Activated CD4-positive, alpha-beta T cell treated with anti-CD3 and anti-CD28 coated beads, Interleukin-2, Interleukin-6, amounts not matched to agents 100 ng/mL and 50 ng/mL, durations not matched to agents 16 hours and 8 hours (primary cell): ENCODE measurements at places on chromosomes 5 and 9.
A peak's percentile ranks its signal among the peaks of the same experiment; 100 is the strongest.

DNA sequence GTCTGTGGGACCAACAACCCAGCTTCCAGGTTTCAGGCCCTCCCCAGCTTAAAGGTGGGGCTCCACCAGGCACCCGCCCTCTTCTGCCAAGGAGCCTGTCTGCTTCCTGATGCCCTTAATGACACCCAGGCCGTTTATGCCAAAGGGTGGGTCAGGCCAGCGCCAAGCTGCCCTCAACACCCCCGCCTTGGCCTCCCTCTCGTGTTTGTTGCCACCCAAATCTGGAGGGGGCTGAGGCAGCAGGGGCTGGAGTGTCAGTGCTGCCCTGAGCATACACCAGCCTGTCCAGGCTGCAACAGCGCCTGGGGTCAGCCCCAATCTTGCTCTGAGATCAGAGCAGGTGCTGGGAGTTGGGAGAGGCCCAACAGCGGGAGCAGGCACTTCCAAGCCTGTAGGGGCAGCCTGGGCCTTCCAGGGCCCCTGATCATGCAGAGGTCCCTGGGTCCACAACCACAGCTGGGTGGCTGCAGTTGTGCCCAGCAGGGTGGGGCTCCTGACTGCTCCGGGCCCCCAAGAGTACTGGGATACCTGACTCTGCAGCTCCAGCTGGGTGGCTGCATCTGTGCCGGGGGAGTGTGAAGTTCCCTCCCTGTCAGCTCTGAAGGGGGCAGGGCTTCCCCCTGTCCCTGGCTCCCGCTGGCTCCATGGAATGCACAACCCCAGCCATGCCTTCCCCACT, 34.5 kb upstream of the TYRP1 start:
- no peak for DNase-seq

DNA sequence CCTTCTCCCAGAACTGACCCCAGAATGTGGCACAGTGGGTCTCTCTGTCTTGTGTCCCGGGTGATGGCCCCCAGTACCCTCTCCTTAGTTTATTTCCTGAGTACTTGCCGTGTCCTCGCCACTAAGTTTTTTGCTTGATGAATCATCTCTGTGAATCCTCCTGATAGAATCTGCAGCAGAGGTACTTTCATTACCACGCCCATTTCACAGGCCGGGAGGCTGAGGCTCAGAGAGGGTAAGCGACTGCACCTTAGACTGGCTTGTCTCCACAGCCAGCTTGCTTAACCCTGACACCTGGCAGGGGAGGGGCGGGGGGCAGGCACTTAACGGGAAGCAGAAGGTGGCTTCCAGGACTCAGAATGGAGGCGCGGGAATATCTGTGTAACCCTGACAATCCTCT, 7.9 kb upstream of the IER5L start:
- DNase-seq: peak; percentile 65

DNA sequence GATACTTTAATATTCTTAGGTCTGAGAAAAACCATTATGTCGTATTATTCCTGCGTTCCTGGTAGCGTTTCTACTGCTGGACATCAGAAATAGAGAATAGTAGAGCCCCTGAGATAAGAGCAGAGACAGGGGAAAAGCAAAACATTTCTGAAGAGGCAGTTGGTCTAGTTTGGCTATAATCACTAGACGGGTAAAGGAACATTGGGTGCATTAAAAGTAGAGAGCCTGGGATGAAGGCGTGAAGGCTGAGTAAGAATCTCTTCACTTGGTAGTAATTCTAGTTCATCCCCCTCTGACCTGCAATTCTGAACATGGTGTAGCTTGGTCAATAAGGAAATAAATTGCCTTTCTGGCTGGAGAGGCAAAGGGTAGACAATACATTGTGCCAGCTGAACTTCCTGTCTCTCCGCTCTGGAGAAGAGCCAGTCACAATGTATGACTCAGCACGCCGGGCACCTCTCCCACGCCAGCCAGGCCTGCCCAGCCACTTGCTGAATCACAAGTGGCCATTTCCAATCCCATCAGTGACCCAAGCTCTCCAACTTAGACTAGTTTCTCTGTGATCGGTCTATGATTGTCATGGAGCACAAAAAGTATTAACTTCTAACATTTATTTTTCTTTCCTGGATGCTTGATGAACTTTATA, 75.4 kb downstream of the STK32A start:
- DNase-seq: no peak

GRCh38 chr5:177537389-177538361, 16.7 kb downstream of the FAM193B start:
- DNase-seq: no peak

- DNase-seq: no peak
These were observed 7.1 kb upstream of the KLF9 start for GRCh38 chr9:70421272-70422180.

DNA sequence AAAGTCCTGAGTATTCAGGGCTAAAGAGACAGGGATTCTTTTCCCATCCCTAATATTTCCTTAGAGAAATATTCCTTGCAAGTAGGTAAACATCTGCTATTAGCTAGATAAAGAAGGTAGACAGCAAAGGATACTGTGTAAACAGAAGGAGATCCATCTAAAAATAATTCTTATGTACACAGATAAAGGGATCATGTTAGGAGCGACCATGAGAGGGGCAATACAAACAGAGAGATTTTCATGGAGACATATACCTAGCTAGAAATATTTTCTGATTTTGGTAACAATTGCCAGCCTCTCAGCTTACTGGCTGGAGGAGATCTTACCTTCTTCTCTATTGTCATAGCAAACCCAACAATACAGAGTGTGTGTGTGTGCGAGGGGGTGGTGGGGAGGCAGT, 184.6 kb upstream of the DMAC1 start:
- no peak for DNase-seq

DNA sequence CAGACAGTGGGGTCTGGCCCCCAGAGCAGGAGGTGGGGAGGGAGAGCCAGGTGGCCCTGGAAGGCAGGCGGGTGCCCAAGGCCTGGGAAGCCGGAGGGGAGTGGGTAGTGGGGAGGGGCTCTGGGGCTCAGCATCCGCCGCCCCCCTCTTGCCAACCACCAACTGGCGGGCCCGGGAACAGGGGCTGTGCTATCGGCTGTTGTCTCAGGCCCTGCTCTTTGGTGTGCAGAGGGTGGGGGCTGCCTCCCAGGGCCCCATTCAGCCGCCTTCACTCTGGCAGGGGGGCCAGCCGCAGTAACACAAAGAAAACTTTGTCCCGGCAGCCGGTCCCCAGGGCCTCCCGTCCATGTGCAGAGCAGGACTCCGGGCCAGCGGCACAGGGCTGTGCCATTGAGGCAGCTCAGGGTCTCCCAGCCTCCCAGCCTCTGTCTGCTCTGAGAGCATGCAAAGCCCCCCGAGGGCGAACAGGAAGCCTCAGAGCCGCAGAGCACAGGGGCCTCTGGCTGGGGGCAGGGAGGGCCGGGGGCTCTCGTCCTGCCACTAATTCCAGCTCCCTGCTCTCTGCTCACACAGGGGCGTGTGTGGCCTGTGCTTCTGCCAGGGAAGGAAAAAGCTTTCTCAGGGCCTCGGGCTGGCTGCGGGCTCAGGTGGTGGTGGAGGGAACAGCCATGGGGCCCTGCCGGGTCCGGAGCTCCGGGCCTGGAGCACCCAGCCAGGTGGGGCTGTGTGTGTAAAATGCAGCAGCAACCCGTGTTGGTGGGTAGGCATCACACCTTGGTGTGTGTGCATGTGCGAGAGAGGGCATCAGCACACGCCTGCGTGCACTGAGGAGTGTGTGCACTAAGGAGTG, 54.2 kb upstream of the NOTCH1 start:
- no peak for DNase-seq

DNA sequence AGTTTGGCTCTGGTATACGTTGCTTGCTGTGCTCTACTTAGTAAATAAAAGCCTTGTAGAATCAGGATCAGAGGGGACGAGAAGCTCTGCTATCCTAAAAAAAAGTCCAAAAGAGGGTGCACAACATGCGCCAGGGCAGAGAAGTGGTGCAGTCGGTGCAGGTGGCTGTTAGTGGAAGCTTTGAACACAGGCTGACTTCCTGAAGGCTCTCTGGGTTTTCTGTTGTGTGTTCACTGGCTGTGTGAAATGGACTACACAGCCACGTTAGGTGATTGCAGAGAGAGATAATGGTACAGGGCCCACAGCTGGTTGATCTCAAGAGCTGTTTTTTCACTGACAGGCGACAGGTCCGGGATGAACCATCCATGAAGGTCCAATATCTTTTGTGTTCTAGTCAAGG, 167.4 kb downstream of the TMEM167A start:
- no peak for DNase-seq

- DNase-seq: no peak
These were observed 48.2 kb downstream of the RPS6 start for GRCh38 chr9:19331877-19332276.

GRCh38 chr5:147751-148150, 43.5 kb upstream of the LRRC14B start:
- DNase-seq: no peak

- no peak for DNase-seq
These were observed 155.3 kb downstream of the COL23A1 start for GRCh38 chr5:178434851-178435250.

DNA sequence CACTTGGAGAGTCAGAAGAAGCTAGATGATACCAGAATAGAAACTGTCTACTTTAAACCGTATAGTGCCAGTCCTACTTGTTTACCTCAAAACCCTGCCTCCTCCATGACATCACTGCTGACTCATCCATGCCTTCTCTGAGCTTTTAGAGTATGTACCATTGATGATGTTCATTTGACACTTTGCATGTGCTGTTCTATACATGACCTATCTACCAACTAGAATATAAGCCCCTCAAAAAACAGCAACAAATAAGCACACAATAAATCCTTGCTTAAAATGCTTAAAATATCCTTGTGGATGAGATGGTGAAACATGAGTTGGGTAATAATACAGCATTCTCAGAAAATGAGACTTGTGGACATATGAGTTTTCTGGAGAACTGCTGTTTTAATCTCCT, 2.6 kb downstream of the CTNNAL1 start:
- DNase-seq: peak; percentile 81

DNA sequence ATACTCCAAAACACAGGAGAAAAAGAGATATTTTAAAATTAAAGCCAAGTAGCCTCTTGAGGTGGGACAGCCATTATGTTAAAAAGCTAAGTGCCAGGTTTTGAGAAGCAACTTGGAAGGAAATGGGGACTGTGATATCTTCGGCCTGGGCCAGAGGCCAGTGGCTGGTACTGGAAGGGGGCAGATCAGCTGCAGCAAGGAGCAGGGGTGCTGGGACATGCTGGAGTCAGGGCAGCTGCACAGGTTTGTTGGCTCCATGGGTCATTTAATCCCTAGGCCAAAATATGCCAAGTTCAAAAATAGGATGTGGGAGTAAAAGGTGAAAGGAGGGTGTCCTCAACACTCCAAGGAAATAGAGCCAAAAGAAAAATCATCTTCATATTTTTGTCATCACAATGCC, 30.0 kb downstream of the ADRB2 start:
- no peak for DNase-seq

DNA sequence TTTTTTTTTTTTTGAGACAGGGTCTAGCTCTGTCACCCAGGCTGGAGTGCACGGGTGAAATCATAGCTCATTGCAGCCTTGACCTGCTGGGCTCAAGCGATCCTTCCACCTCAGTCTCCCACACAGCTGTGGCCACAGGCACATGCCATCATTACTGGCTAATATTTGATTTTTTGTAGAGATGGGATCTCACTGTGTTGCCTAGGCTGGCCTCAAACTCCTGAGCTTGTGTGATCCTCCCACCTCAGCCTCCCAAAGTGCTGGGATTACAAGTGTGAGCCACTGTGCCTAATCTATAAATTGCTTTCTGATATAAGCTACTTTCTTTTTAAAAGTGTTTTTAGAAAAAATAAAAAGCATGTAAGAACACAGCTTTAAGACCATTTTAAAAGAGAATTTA, 56.5 kb upstream of the GNE start:
- no peak for DNase-seq

DNA sequence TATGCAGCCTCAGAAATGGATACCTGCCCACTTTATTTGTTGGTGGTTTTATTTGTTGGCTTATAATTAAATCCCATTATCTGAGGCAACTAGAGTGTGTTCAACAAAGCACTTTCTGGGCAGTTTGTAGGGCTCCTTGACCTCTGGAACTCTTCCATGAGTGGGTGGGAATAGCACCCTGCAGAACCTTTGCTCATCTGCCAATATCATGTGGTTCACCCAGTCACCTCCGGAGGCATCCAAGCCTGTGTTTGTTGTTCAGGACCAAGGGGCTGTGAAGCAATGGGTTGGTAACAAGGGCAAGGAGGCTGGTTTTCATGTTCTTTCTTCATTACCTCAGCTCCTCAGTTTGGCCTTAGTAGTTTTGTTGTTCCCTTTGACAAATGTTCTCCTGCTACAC, 314.0 kb downstream of the NDUFS4 start:
- no peak for DNase-seq

DNA sequence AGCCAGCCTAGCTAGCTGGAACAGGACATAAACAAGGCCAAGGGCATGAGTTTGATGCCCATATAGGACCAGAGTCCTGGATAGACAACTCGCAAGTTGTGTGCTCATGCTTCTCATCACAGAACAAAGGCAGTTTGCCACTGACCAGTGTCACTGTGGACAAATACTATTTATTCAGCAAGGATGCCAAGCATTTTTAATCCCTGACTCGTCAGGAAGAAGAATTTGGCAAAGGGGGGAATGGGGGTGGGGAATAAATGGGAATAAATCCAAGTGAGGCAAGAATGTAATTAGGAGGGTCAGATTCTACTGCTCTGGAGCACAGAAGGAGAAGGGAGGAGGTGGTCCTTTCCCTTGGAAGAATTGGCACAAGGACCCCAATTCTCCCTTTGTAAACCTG, 46.8 kb upstream of the ANKRD55 start:
- no peak for DNase-seq

- DNase-seq: no peak
These were observed 20.2 kb downstream of the RETREG1 start for GRCh38 chr5:16596581-16596940.

- peak; percentile 15 for DNase-seq
These were observed 40.0 kb downstream of the KLHL3 start for GRCh38 chr5:137695651-137696428.

DNA sequence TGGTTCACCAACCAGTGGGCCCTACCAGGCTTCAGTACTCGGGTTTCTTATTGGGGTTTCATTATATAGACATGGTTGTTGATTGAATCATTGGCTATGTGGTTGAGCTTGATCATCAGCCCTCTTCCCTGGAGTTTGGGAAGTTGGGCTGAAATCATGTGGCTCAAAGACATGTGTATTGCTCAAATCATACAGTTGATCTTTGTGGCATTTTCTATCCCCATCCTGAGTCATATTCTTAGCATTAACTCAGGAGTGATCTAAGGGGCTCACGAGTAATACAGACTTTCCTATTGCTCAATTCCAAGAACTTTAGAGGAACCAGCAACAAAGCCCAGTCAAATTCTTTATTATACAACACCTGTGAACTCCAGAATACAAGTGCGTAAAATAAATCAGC, 66.2 kb downstream of the SMC5 start:
- no peak for DNase-seq

GRCh38 chr9:134179918-134180785, 15.8 kb upstream of the RNU6ATAC start:
- no peak for DNase-seq

GRCh38 chr5:169248996-169249395, 51.9 kb downstream of the SLIT3 start:
- DNase-seq: no peak

GRCh38 chr5:44497606-44498005, 108.4 kb upstream of the FGF10 start:
- DNase-seq: no peak
